Aorta (tissue), 5 donors: ENCODE measurements at places on chromosomes 12 and 14.

- no peak for DNase-seq
- H3K36me3 ChIP-seq = peaks cover 7% of the 10 kb centered on the region
Observed at GRCh38 chr12:54412348-54412747, 6.7 kb downstream of the ITGA5 start.

DNA sequence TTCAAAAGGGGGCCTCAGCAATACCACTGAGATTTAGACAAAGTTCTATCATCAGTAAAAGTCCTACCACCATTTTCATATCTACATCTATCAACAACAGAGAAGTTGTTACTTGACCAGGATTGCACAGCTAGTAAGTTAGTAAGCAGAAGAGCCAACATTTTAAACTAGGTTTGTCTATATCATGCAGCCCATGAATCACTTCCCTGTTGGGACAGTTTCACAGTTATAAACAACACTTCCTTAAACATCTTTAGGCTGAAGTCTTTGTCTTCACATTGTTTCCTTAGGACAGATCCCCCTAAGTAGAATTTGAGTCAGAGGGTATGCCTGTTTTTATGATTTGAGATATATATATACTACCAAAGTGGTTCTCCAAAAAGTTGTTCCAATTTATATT is 68.5 kb downstream of the DAO start:
- H3K36me3 ChIP-seq = no peaks in the 10 kb centered on the region
- H3K27me3 ChIP-seq = no peaks in the 10 kb centered on the region
- H3K27ac ChIP-seq = no peak overlapping the region
- DNase-seq = no peak

DNA sequence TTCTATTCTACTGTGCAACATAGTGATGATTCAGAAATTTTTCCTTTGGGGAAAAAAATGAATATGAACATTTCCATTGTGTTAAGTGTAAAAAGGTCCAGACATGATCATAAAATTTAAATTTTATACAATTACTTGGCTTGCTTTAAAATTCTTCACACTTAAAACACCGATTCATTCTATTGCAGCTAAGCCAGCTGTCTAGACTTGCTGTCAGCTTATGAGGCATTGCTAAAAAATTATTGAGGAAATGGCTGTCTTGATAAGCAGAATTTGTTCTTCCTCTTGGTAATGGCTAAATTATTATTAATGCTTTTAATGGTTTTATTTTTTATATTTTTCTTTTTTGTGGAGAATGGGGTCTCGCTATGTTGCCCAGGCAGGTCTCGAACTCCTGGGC is 1.8 kb downstream of the LYSET start:
- peaks cover under 1% of the 10 kb centered on the region for H3K36me3 ChIP-seq
- H3K27ac ChIP-seq = no peak overlapping the region
- no peaks in the 10 kb centered on the region for H3K27me3 ChIP-seq
- DNase-seq = no peak
- H3K4me1 ChIP-seq = peaks cover 2% of the 10 kb centered on the region

- no peaks in the 10 kb centered on the region for H3K4me1 ChIP-seq
- no peak overlapping the region for H3K4me3 ChIP-seq
- DNase-seq = no peak
- H3K27me3 ChIP-seq = no peaks in the 10 kb centered on the region
- no peak overlapping the region for H3K27ac ChIP-seq
- H3K36me3 ChIP-seq = no peaks in the 10 kb centered on the region
Observed at GRCh38 chr14:63200767-63201166, 3.5 kb upstream of the RHOJ start.

GRCh38 chr14:81765651-81766275 is 232.1 kb upstream of the SEL1L start:
- no peaks in the 10 kb centered on the region for H3K36me3 ChIP-seq
- DNase-seq = no peak
- no peak overlapping the region for H3K4me3 ChIP-seq
- H3K4me1 ChIP-seq = no peaks in the 10 kb centered on the region

DNA sequence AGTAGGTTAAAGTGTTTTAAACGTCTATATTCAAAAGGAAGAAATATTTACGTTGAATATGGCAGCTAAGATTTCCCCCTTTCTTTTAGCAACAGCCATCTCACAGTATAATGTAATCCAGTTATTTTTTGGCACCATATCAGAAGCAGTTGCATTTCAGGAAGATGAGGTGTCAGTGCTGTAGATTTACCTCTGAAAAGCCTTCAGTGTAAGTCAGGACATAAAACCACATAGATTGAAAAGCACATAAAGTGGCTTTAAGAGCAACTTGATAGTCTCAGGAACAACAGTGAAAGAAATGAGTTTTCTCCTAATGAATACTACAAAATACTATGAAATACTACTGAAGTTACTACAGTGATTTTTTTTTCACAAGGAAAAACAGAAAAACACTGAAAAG is 6.9 kb downstream of the MLH3 start:
- peaks cover 4% of the 10 kb centered on the region for H3K4me1 ChIP-seq
- no peaks in the 10 kb centered on the region for H3K27me3 ChIP-seq
- no peak for DNase-seq
- no peak overlapping the region for H3K4me3 ChIP-seq
- H3K36me3 ChIP-seq = no peaks in the 10 kb centered on the region
- H3K27ac ChIP-seq = no peak overlapping the region

- DNase-seq = no peak
- no peaks in the 10 kb centered on the region for H3K4me1 ChIP-seq
- no peak overlapping the region for H3K4me3 ChIP-seq
- H3K36me3 ChIP-seq = peaks cover 2% of the 10 kb centered on the region
Observed at GRCh38 chr12:19533567-19533966, 94.3 kb downstream of the AEBP2 start.

- no peak overlapping the region for H3K4me3 ChIP-seq
- no peaks in the 10 kb centered on the region for H3K36me3 ChIP-seq
- H3K4me1 ChIP-seq = no peaks in the 10 kb centered on the region
- H3K27me3 ChIP-seq = no peaks in the 10 kb centered on the region
- H3K27ac ChIP-seq = no peak overlapping the region
Observed at GRCh38 chr12:7905071-7905470, 30.9 kb downstream of the SLC2A3 start.

GRCh38 chr12:106003297-106003696 is 135.5 kb downstream of the NUAK1 start:
- no peak overlapping the region for H3K27ac ChIP-seq
- no peaks in the 10 kb centered on the region for H3K4me1 ChIP-seq
- no peak overlapping the region for H3K4me3 ChIP-seq
- H3K27me3 ChIP-seq = no peaks in the 10 kb centered on the region
- no peak for DNase-seq

- no peak overlapping the region for H3K4me3 ChIP-seq
- no peaks in the 10 kb centered on the region for H3K27me3 ChIP-seq
- no peak overlapping the region for H3K27ac ChIP-seq
- no peaks in the 10 kb centered on the region for H3K4me1 ChIP-seq
- no peak for DNase-seq
Observed at GRCh38 chr14:60332869-60333268, 83.8 kb downstream of the PPM1A start.

DNA sequence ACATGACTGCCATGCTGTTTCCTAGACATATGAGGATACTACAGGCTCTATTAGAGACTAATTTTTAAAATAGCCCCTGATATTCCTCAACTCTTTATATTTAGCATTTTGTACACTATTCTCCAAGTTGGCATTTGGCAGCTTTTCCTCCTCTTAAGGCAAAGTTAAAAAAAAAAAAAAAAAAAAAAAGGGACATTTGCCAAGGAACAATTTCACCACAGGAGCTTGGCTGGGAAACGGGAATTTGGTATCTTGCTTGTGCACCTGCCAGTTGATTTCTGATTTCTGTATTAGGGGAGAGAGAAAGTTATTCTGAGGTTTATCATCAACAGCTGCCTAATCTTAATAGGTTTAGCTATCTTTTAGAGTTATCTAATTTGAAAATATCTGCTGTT is 87.2 kb downstream of the CAND1 start:
- no peak overlapping the region for H3K27ac ChIP-seq
- H3K36me3 ChIP-seq = no peaks in the 10 kb centered on the region
- H3K4me3 ChIP-seq = no peak overlapping the region
- no peaks in the 10 kb centered on the region for H3K27me3 ChIP-seq
- H3K4me1 ChIP-seq = no peaks in the 10 kb centered on the region

- H3K36me3 ChIP-seq = no peaks in the 10 kb centered on the region
- no peak overlapping the region for H3K4me3 ChIP-seq
- no peaks in the 10 kb centered on the region for H3K4me1 ChIP-seq
- no peak for DNase-seq
- H3K27me3 ChIP-seq = no peaks in the 10 kb centered on the region
Observed at GRCh38 chr12:76608070-76608469, 48.5 kb upstream of the OSBPL8 start.

- H3K4me3 ChIP-seq = no peak overlapping the region
- H3K4me1 ChIP-seq = no peaks in the 10 kb centered on the region
- H3K27ac ChIP-seq = no peak overlapping the region
- DNase-seq = peak; percentile 59
- H3K27me3 ChIP-seq = no peaks in the 10 kb centered on the region
- H3K36me3 ChIP-seq = no peaks in the 10 kb centered on the region
Observed at GRCh38 chr14:99363051-99363450, 91.1 kb upstream of the BCL11B start.

GRCh38 chr14:67357969-67358354 is 1.6 kb downstream of the ATP6V1D start:
- no peaks in the 10 kb centered on the region for H3K36me3 ChIP-seq
- peaks cover 5% of the 10 kb centered on the region for H3K4me1 ChIP-seq
- no peak overlapping the region for H3K27ac ChIP-seq
- no peaks in the 10 kb centered on the region for H3K27me3 ChIP-seq
- no peak overlapping the region for H3K4me3 ChIP-seq

GRCh38 chr12:3242199-3242863 is 165.2 kb downstream of the TSPAN9 start:
- H3K4me3 ChIP-seq = no peak overlapping the region
- H3K27ac ChIP-seq = no peak overlapping the region

DNA sequence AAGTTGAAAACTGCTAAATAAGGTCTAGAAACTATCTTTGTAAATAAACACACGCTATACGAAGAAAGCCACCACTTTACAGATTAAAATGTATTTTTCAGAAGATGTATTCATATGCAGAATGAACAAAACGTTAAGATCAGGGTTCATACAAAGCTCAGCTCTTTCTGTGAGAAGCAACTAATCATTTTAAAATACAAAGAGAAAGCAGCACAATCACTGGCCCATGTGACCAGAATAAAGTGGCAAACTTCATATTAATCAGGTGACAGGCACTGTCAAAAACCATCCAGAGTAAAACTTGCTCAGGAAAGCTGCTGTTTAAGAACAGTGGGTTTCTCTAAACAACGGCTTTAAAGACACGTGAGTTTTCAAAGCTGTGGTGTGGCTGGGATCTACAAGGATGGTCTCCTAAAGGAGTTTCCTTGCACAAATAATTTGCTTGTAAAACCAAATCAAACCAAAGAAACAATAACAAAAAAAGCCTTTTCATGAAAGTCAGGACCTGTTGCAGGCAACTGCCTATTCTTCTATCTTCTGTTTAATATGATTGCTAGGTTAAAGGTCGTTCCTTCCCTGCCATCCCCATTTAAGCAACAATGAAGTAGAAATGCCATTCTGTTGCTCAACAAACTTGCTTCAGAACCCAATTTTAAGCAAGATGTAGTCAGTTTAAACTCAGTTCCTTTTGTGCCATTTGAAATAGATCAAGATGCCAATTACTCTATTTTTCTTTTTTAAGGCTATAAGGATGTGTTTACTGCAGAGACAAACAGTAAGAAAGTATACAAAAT is 22.3 kb downstream of the SEL1L start:
- no peaks in the 10 kb centered on the region for H3K27me3 ChIP-seq
- no peak for DNase-seq
- H3K27ac ChIP-seq = no peak overlapping the region
- H3K4me1 ChIP-seq = no peaks in the 10 kb centered on the region
- no peak overlapping the region for H3K4me3 ChIP-seq

GRCh38 chr12:112347581-112347982 is 34.6 kb downstream of the HECTD4 start:
- no peaks in the 10 kb centered on the region for H3K36me3 ChIP-seq
- H3K27ac ChIP-seq = no peak overlapping the region
- DNase-seq = no peak
- H3K4me3 ChIP-seq = no peak overlapping the region
- H3K4me1 ChIP-seq = no peaks in the 10 kb centered on the region
